ENCODE measurements at places on chromosomes 1 and 21.

DNA sequence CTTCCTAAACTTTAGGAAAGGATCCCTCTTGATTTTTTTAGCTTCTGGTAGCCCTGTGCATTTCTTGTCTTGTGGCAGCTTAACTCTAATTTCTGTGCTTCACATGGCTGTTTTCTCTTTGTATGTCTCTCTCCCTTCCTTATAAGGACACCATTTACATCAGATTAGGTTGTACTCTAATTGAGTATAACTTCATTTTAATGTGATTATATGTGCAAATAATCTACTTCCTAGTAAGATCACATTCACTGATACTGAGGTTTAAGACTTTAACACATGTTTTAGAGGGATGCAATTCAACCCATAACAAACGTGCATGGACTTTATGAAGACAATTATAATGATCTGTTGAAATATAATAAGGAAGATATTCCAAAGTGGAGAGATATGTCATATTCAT lies 46.7 kb downstream of the RGS4 start:
- no peak overlapping the region for H3K4me3 ChIP-seq
- H3K27me3 ChIP-seq, result peaks cover 1% of the 10 kb centered on the region
- no peaks in the 10 kb centered on the region for H3K36me3 ChIP-seq
- no peaks in the 10 kb centered on the region for H3K4me1 ChIP-seq
- no peak for DNase-seq

GRCh38 chr1:206451134-206451686 lies 19.1 kb upstream of the IKBKE start:
- H3K27ac ChIP-seq, result no peak overlapping the region
- peaks cover 26% of the 10 kb centered on the region for H3K4me1 ChIP-seq
- no peak for DNase-seq
- H3K4me3 ChIP-seq, result no peak overlapping the region
- peaks cover 72% of the 10 kb centered on the region for H3K36me3 ChIP-seq

GRCh38 chr1:55781003-55781402 lies 565.8 kb upstream of the USP24 start:
- H3K4me1 ChIP-seq, result no peaks in the 10 kb centered on the region
- no peaks in the 10 kb centered on the region for H3K36me3 ChIP-seq
- DNase-seq, result no peak
- H3K27ac ChIP-seq, result no peak overlapping the region
- H3K27me3 ChIP-seq, result no peaks in the 10 kb centered on the region
- H3K4me3 ChIP-seq, result no peak overlapping the region

DNA sequence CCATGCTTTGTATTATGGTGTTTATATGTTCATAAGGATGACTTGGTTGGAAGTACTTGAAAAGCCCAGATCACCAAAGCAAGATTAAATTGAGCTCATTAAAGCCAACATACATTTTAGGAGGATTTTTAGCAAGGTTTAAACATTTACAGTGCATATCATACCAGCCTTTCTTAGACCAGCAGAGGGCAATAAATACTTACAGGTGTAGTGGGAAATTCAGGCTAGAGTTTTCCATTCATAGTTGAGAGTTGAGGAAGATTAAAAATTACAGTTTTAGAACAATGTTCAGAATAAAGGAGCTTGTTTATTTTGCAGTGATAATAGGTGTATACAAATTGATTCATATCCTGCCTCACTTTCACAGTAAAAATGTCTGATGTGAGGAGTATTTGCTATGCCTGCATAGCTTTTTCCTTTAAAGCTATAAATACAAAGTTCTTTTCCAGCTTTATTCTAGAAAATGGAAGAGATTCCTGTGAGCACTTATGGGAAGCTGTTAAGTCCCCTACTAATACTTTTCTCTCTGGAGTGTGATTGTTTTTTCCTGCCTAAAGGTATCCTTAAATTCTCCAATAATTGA lies 35.3 kb downstream of the DTL start:
- no peaks in the 10 kb centered on the region for H3K36me3 ChIP-seq
- DNase-seq, result no peak
- no peak overlapping the region for H3K27ac ChIP-seq
- H3K4me3 ChIP-seq, result no peak overlapping the region
- H3K27me3 ChIP-seq, result no peaks in the 10 kb centered on the region

- no peak for DNase-seq
- H3K36me3 ChIP-seq, result peaks cover 12% of the 10 kb centered on the region
Measured at GRCh38 chr1:212353181-212353580, 61.5 kb downstream of the PACC1 start.

All from endothelial cell (in vitro differentiated cells).